Adrenal gland (tissue), 19 donors: ENCODE measurements at places on chromosomes 2 and 18. TPM values are rescaled to one million over a fixed set of nuclear protein-coding genes. Genes with fewer than 3 reads are reported as not detected.

- no peak for DNase-seq
- no peaks in the 10 kb centered on the region for H3K27me3 ChIP-seq
- H3K27ac ChIP-seq = no peak overlapping the region
- no peaks in the 10 kb centered on the region for H3K4me1 ChIP-seq
- no peaks in the 10 kb centered on the region for H3K36me3 ChIP-seq
These were observed 3.4 kb downstream of the PXDN start for GRCh38 chr2:1740716-1741589.

Gene IGFBP5
- 1,179 TPM for total RNA-seq

Gene MYOM1
- 2.6 TPM for total RNA-seq

GRCh38 chr2:156486147-156486546 lies 50.0 kb downstream of the GPD2 start:
- no peaks in the 10 kb centered on the region for H3K4me1 ChIP-seq
- H3K27ac ChIP-seq = no peak overlapping the region
- H3K36me3 ChIP-seq = no peaks in the 10 kb centered on the region
- H3K27me3 ChIP-seq = no peaks in the 10 kb centered on the region
- DNase-seq = no peak
- H3K4me3 ChIP-seq = no peak overlapping the region

Gene PFN4
- total RNA-seq = 0.97 TPM

- H3K36me3 ChIP-seq = no peaks in the 10 kb centered on the region
- H3K27me3 ChIP-seq = no peaks in the 10 kb centered on the region
- no peak overlapping the region for H3K4me3 ChIP-seq
These were observed 51.5 kb upstream of the CDH19 start for GRCh38 chr18:66655407-66655806.

DNA sequence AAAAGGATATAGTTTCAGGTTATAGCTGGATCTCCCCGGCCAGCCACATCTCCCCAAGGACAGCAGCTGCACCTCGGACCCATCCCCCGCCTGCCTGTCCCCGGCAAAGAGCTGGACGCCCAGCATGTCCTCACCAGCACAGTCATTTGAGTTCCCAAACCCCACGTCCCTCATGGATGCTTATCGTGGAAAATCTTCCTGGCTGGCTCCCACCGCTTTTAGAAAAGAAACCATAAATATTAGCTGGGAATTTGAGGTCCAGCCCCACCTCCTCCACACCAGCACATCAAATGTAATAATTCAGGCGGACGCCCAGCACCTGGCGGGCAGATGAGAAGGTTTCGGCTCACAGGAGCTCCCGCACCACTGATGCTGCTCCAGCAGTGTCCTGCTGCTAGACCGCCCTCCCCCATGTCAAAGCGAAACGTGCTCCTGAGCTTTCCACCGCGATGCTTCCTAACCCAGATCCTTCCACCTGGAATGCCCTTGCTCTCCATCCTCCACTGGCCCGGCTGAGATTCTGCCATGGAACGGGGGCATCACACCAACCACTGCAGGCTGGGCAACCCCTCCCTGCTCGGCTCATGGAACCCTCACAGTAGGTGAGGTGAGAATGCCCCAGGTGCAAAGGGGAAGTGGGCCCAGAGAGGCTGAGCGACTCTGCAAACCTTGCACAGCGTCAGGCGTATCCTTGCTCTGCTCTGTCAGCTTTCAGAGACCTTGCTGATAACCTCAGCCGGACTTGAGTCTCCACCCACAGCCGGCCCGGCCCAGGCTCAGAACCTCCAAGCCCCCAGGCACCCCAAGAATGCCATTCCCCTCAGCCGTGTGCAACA lies 71.5 kb upstream of the GPC1 start:
- no peak overlapping the region for H3K27ac ChIP-seq
- H3K4me3 ChIP-seq = no peak overlapping the region
- DNase-seq = no peak

Gene SPC25
- 1.7 TPM for total RNA-seq

Gene EFEMP1
- total RNA-seq = 223 TPM

- H3K4me3 ChIP-seq = no peak overlapping the region
- no peak overlapping the region for H3K27ac ChIP-seq
- H3K4me1 ChIP-seq = no peaks in the 10 kb centered on the region
- DNase-seq = no peak
- no peaks in the 10 kb centered on the region for H3K27me3 ChIP-seq
These were observed 45.2 kb downstream of the ADNP2 start for GRCh38 chr18:80154293-80154692.

DNA sequence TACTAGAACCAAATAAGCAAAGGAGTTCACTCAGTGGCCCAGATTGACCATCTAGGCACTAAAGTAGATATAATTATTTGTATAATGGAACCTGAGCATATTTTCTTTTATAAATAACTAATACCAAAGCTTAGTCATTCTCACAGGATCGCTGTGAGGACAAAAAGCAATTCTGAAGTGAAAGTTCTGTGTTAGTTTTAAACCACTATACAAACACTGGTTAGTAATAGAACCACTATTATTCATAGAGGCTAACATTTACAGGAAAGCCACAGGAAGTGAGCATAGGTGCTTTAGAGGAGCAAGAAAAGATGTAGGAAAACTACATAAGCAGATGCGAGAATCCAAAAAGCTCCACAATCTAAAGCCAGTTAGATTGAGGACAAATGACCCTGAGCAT lies 364.7 kb downstream of the XIRP2 start:
- no peaks in the 10 kb centered on the region for H3K4me1 ChIP-seq
- no peak for DNase-seq
- H3K27ac ChIP-seq = no peak overlapping the region
- H3K36me3 ChIP-seq = no peaks in the 10 kb centered on the region
- H3K4me3 ChIP-seq = no peak overlapping the region

- H3K4me1 ChIP-seq = no peaks in the 10 kb centered on the region
- no peak overlapping the region for H3K27ac ChIP-seq
- no peak overlapping the region for H3K4me3 ChIP-seq
These were observed 289.8 kb upstream of the PIK3C3 start for GRCh38 chr18:41665210-41665609.

- H3K36me3 ChIP-seq = no peaks in the 10 kb centered on the region
- H3K4me1 ChIP-seq = no peaks in the 10 kb centered on the region
- H3K27me3 ChIP-seq = no peaks in the 10 kb centered on the region
These were observed 221.5 kb upstream of the SLC35G4 start for GRCh38 chr18:11387880-11388279.

Gene ADAM23
- 24.5 TPM for total RNA-seq

Gene ASPRV1
- 3.3 TPM for total RNA-seq

DNA sequence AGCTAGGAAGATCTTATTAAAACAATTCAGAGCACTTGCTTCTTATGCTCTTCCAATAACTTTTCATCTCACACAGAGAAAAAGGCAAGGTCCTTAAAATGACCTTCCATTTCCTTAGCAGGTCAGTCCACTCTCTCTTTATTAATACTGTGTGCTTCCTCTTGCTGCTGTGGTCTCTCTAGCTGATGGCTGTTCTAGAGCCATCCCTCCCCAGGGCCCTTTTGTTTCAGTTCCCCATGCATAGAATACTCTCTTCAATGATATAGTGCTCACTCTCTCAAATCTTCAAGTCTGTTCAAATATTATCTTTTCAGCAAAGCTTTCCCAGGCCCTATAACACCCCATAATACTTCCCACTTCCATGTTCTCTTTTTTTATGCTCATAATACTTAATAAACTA lies 469.3 kb downstream of the METTL4 start:
- no peaks in the 10 kb centered on the region for H3K36me3 ChIP-seq
- DNase-seq = no peak
- H3K27ac ChIP-seq = no peak overlapping the region
- no peak overlapping the region for H3K4me3 ChIP-seq
- H3K27me3 ChIP-seq = no peaks in the 10 kb centered on the region

DNA sequence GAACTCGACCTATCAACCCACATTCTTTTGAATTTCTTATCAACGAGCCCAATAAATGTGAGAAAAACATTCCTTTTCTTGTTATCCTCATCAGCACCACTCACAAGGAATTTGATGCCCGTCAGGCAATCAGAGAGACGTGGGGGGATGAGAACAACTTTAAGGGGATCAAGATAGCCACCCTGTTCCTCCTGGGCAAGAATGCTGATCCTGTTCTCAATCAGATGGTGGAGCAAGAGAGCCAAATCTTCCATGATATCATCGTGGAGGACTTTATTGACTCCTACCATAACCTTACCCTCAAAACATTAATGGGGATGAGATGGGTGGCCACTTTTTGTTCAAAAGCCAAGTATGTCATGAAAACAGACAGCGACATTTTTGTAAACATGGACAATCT lies 378.2 kb downstream of the STK39 start:
- no peaks in the 10 kb centered on the region for H3K36me3 ChIP-seq
- no peak overlapping the region for H3K4me3 ChIP-seq
- DNase-seq = no peak
- H3K27me3 ChIP-seq = no peaks in the 10 kb centered on the region
- no peak overlapping the region for H3K27ac ChIP-seq

DNA sequence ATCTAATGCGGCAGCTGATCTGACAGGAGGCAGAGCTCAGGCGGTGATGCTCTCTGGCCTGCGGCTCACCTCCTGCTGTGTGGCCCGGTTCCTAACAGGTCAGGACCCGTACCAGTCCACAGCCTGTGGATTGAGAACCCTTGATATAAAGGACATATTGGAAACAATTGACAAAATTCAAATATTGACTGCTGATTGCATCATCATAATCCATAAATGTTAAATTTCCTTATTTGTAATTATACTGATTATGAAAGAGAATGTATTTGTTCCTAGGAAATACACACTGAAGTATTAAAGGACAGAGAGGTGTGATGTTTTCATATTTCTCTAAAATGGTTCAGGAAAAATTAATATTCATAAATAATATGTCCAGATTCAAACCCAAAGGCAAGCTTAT lies 63.8 kb upstream of the SRD5A2 start:
- no peaks in the 10 kb centered on the region for H3K4me1 ChIP-seq
- H3K36me3 ChIP-seq = no peaks in the 10 kb centered on the region
- DNase-seq = no peak
- no peak overlapping the region for H3K4me3 ChIP-seq

DNA sequence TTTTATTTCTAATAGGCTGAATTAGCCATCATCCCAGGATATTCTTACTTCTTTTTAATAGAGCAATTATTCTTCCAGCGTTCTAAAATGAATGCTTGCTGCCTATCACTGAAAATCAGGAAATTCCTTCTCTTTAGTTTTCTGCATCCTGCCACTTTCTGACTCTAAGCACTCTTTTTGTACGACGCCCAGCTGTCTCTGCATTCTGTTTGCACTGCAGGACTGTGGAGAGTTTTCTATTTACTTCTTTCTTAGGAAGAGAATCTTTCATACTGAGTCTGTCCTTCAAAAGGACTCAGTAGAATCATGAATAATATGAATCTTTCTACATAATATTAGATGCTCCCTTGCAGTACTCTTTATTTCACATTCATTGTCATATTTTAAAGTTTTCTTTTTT lies 360.4 kb upstream of the DSEL start:
- DNase-seq = no peak
- H3K4me1 ChIP-seq = no peaks in the 10 kb centered on the region
- H3K27ac ChIP-seq = no peak overlapping the region
- no peak overlapping the region for H3K4me3 ChIP-seq

Gene MYO7B
- total RNA-seq = 0.17 TPM

DNA sequence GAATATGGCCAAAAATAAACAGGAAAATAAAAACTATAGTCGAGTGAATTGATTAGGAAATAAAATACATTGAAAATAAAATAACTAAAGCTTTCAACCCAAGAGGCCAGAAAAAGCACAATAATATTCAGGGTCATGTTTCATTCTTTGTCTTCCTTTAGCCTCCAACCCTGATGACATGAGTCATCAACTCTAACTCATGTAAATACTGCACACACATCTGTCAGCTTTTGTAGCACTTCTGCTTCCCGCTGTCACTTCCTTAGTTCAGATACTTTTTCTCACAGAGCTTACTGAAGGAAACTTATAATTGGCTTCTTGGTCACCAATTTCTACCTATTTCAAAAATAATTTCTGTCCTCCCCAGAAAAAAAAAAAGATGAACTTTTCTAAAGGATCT lies 112.8 kb downstream of the UPP2 start:
- no peaks in the 10 kb centered on the region for H3K36me3 ChIP-seq
- no peaks in the 10 kb centered on the region for H3K4me1 ChIP-seq
- H3K27me3 ChIP-seq = no peaks in the 10 kb centered on the region
- DNase-seq = peak; percentile 26
- no peak overlapping the region for H3K27ac ChIP-seq

GRCh38 chr2:78417355-78417754 lies 608.1 kb upstream of the REG3G start:
- H3K36me3 ChIP-seq = no peaks in the 10 kb centered on the region
- H3K4me1 ChIP-seq = no peaks in the 10 kb centered on the region
- no peak for DNase-seq
- H3K4me3 ChIP-seq = no peak overlapping the region
- H3K27me3 ChIP-seq = no peaks in the 10 kb centered on the region

- no peak for DNase-seq
- H3K4me3 ChIP-seq = no peak overlapping the region
- no peaks in the 10 kb centered on the region for H3K4me1 ChIP-seq
- H3K27ac ChIP-seq = no peak overlapping the region
- no peaks in the 10 kb centered on the region for H3K36me3 ChIP-seq
These were observed 295.2 kb downstream of the SS18 start for GRCh38 chr18:25795213-25795612.

DNA sequence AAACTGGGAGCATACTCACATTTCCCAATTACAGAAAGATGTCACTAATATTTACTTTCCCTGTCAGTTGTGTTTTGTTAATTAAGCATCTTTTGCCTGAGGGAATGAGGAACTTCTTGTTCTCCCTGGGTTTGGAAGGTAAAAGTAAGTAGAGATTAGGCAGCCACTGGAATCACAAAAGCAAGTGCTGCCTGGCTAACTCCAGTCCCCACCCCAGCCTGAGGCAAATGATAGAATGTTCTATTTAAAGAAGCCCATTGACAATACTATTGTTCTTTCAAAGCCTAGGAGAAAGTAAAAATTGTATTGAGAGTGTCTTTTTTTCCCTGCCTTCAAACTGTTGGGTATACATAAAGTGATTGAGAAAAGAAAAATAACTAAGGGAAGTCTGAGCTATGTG lies 93.8 kb downstream of the MBD2 start:
- H3K36me3 ChIP-seq = no peaks in the 10 kb centered on the region
- no peaks in the 10 kb centered on the region for H3K27me3 ChIP-seq
- no peaks in the 10 kb centered on the region for H3K4me1 ChIP-seq
- H3K27ac ChIP-seq = no peak overlapping the region
- DNase-seq = no peak

- H3K27me3 ChIP-seq = no peaks in the 10 kb centered on the region
- H3K4me3 ChIP-seq = peak overlapping the region; percentile 58
- peaks cover 18% of the 10 kb centered on the region for H3K36me3 ChIP-seq
- H3K27ac ChIP-seq = no peak overlapping the region
These were observed 461 bp downstream of the PRADC1 start for GRCh38 chr2:73232403-73233153.
